ENCODE measurements at places on chromosomes 1 and 21.

DNA sequence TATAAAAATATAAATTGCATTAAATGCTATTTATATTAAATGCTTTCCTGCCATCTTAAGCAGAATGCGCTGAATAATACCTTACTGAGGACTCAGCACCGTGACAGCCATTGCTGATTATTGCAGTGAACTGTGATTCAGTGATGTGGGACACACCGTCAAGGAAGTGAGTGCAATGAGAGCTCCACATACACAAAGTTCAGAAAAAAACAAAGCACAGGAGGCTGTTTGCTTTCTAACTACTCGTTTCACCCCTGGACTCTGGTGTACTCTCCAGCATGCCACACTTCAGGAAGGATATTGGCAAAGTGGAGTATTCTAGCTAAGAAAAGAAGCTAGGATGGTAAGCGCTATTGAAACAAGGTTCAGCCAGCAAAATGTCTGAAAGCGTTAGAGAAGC lies 57.4 kb upstream of the CXADR start:
- no peak for DNase-seq

- no peak for DNase-seq
These were observed 143.6 kb upstream of the LMO4 start for GRCh38 chr1:87185077-87185476.

GRCh38 chr1:232305050-232305449 lies 324.9 kb downstream of the SIPA1L2 start:
- no peak for DNase-seq

DNA sequence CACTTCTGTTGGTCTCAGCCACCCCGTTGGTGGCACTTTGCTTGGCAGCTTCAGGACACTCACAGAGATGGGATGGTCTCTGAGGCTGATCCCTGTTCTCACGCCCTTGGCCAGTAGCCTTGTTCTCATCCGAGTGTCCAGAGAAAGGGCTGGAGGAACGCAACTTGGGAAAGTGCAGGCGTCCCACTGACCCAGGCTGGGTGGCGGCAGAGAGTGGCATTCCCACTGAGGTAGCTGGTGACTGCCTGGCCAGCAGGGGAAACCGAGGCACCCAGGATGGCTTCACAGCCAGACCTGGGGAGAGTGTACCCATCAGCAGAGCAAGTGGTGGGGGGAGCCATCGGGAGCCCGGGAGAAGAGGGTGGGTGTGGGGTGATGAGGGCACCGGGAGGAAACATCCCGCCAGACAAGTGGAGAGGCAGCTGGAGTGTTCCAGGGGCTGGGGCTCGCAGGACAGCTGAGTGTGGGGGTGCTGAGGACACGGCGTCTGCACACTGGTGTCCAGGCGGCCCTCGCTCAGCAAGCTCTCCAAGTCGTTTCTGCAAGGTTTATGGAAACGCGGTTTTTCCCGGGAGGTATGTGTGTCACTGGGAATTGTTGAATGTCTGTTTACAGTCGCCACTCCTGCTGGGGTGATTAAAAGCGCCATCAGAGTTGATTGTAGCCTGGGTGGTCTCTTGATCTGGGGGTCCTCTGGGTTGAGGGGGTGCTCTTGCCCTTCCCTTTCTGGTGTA lies 97.8 kb downstream of the SIK1 start:
- DNase-seq = no peak

DNA sequence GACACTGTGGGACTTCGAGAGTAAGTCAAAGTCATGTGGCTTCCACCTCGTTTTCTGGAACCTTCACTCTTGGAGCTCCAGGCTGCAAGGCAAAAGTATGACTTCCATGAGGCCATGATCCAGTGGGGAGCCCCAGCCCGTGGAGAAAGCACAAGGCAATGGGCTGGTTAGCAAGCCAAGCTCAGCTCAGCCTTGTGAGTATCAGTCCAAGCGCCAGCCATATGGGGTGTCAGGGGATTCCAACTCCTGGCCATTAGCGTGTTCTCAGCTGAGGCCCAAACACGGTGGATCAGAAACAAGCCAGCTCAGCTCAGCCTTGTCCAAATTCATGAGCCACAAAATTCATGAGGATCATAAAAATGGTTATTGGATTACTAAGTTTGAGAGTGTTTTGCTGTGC lies 261.0 kb downstream of the RHOU start:
- no peak for DNase-seq

DNA sequence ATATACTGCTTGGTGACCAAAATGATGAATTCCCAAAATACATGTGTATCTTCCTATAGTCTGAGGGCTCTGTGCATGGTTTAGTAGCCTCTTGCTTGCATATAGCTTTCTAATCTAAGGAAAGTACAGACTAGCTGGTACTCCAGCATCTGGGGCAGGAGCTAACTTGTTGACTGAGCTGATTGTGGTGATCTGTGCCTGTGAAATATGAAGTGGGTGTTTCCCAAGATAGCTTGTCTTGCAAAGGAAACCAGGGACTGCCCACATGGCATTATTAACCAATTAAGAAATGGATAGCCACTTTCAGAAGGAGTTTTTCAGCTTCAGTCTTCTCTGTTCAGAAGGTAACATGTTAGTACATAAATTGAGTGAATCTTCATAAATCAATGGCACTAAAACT lies 219.8 kb downstream of the NEGR1 start:
- no peak for DNase-seq

- no peak for DNase-seq
These were observed 53.4 kb downstream of the ZBTB18 start for GRCh38 chr1:244104309-244105060.

GRCh38 chr1:156193488-156194299 lies at the start of gene SLC25A44:
TSS of gene SLC25A44 (plus strand) at chr1:156194104. CDS start at chr1:156199848, 5,744 bp downstream.
- DNase-seq = peak; percentile 92

DNA sequence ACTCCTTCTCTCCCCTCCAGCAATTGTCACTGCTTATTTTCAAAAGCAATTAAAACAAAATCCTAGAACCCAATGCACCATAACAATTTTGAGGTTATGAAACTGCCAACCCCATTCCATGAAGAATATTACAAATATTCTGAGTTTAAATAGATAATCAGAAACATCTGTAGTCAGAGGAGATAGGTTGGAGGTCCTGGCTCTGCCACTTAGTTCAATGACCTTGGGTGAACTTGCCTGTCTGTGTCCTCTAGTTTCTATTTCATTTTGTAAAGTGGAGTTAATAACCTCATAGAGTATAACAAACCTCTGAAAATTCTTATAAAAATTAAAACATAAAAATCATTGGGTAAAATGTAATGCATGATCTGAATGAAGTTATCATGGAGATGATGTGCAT lies 164.6 kb downstream of the KCTD3 start:
- no peak for DNase-seq

GRCh38 chr1:57494530-57495079 lies 70.7 kb upstream of the DAB1 start:
- DNase-seq = no peak

DNA sequence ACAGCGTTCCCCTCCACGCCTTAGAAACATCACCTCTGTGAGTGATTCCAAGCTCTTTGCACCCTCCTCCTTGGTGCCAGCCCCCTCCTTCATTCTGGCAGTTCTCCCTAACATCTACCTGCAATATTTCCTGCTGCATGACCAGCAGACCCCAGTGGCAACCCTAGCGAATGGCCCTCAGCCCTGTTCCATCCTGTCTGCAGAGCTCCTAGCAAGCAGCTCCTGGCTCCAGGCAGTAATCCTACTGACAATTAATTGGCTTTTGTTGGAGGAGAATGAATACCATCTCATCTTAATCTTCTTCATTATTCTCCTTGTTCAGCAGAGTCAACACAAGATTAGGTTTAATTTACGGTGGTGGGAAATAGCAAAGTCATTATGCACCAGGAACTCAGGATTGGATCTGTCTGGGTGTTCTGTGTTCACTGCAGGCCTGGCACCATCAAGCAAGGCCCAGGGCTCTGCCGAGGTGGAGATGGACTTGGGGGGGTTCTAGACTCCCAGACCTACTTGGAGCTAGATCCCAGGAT lies 12.4 kb downstream of the FBXO2 start:
- DNase-seq = no peak

DNA sequence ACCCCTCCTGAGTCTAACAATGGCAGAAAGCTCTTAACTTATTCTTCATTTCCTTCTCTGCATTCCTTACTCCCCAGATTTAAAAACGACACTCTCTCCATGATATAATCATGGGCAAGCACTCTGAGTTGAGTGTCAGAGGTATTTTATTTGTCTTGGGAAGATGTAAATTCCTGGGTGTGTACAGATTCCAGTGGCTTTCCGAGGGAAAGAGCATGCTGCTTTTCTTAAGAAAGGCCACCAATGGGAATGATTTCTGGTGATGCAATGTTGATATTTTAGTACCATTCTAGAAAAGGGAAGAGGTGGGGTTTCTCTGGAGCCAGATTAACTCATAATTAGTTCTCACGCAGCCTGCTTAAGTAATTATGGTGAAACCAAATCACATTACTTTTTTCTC lies 47.8 kb upstream of the BTG3 start:
- no peak for DNase-seq

Data from stimulated activated CD4-positive, alpha-beta T cell treated with anti-CD3 and anti-CD28 coated beads, TNF-alpha, amount 100 ng/mL, for 48 hours (primary cell).